ENCODE measurements at places on chromosomes 6 and 20. TPM values are rescaled to one million over a fixed set of nuclear protein-coding genes. Genes with fewer than 3 reads are reported as not detected.

DNA sequence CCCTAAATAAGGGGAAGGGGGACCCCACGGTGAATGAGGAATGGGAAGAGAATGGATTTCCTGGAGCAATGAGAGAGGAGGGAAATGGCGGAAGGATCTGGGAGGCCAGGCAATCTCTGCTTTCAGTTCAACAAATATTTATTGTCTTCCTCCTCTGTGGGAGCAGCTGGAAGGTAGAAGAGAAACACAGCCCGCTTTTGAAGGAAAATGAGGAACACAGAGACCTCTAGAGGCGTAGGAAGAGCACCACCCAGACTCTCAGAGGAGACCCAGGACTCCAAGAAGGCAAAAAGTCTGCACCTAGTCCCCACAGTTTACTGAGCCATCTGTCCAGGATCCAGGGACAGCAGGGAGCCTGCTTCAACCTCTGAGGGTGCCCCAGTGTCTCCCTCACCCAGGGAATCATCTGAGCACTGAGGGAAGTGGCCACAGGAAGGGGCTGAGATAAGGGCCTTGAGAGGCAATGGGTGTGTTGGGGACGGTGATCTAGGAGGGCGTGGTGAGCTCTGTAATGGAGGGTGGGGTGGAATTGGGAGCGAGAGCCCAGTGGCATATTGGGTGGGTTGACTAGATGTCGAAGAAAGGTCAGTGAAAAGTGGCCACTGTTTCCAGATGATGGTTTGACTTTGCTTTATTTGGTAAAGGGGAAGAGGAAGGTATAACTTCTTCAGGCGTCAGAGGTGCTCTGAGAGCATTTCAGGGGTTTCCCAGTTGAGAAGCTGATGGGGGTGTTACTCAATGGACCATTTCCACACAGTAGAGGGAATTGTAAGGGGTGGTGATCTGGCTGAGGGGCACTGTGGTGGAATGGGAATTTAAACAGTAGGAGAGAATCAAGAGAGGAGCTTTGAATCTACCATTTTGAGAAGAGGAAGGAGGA is 610 bp downstream of the PSORS1C1 start:
- H3K36me3 ChIP-seq: no peaks in the 10 kb centered on the region
- peaks cover 29% of the 10 kb centered on the region for H3K27me3 ChIP-seq
- H3K4me1 ChIP-seq: peaks cover 1% of the 10 kb centered on the region

MOXD1 gene
- total RNA-seq: 8.9 TPM

DNA sequence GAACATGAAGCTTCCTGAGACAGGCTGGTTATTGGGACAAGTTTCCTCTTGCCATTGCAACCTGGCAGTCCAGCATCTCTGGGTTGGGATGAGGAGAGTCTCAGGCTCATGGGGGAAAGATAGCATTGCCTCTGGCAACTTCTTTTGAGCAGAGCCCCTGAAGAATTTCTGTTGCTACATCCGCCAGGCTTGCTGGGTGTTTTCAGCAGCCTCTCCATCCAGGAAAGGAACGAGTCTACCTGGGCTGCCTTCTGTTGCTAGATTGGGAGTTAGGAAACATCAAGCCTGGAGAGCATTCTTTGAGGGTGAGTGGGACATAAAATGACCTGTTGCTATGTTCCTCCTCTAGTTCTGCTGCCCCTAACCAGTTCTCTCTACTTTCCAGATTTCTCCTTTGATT is 313.5 kb downstream of the RFPL4B start:
- H3K4me1 ChIP-seq: no peaks in the 10 kb centered on the region
- no peaks in the 10 kb centered on the region for H3K36me3 ChIP-seq
- no peak for DNase-seq
- no peak overlapping the region for H3K4me3 ChIP-seq
- peaks cover 5% of the 10 kb centered on the region for H3K27me3 ChIP-seq

GRCh38 chr20:61964675-61965605 is 100.7 kb downstream of the TAF4 start:
- no peak overlapping the region for H3K27ac ChIP-seq
- peaks cover 2% of the 10 kb centered on the region for H3K36me3 ChIP-seq
- no peaks in the 10 kb centered on the region for H3K27me3 ChIP-seq
- H3K4me3 ChIP-seq: no peak overlapping the region

PRPH2 gene
- total RNA-seq: not detected

ENPP5 gene
- total RNA-seq: 13.4 TPM
